Foreskin keratinocyte (primary cell): ENCODE measurements at places on chromosomes 1 and 21.

- DNase-seq, result no peak
Observed at GRCh38 chr1:53652441-53653199, 86.3 kb downstream of the GLIS1 start.

GRCh38 chr1:115669002-115669673 is 27.4 kb downstream of the VANGL1 start:
- peak; percentile 84 for DNase-seq

- no peak for DNase-seq
Observed at GRCh38 chr21:32602099-32602498, 10.1 kb downstream of the CFAP298 start.

DNA sequence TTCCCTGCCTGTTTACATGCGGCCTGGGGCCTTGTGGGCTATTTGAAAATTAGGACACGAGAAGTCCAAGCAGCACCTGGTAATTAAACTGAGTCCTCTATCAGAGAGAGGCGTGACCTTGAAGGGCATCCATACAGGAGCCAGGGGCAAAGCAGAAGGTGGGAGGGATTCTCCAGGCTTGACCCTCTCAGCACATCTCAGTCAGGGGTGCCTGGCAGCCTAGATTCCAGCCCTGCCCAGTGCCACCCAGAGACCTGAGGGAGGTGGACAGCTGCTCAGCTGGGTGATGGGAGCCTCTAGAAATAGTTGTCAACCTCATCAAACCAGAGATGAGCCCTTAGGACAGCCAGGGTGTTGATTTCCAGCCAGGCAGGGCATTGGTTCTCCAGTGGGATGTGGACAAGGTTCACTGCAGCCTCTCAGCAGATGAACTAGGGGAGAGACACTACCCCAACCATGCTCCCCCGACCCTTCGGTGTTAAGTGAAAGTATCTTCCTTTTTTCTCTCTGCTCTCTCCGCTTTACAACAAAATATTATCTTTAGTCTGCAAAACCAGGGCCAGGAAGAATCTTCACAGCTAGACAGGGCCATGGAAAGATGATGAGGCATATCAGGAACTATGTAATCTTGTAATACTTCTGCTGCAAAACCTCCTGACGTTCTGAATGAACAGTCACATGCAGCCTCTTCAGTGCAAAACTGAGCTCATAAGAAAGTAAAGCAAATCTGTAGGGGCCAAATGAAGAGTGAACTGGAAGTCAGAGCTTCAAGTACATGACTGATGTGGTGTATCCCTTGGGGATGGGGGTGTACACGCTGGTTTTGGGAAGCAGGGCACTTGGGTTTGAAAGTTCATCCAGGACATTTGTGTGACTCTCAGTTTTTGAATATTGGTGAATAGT is 35.9 kb upstream of the ATP5PO start:
- DNase-seq, result no peak

DNA sequence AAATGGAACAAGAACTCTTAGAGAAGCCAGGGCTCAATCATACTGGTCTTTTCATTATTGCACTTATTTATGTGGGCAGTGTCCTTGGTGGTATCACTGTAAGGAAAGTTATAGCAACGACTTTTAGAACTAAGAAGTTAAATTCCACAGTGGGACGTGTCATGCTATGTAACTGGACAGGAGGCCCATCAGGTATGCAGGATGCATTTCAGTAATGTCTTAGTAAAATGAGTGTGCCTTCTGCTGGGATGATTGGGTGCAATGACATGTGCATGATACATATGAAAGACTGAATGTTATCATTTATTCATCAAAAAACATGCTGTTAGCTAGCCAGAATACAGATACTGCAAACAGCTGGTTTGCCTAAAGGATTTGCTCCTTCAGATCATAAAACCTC is 6.9 kb upstream of the ATP1B1 start:
- no peak for DNase-seq

DNA sequence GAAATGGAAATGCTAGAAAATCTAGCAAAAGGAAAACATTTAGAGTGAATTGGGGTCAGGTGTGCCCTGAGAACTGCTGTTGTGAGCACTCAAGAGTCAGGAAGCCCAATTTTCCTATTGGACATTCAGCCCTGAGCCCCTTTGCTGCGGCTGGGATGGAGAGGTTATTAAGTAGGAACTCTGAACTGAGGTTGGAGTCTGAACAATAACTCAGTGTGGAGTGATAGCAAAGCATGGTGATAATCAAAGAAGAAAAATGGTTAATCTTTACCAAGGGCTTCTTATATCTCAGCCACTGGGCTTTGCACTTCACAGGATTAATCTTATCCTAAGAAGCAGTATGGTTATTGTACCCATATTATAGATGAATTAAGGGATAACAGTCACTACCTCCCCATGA is 52.0 kb downstream of the TMCO4 start:
- DNase-seq, result no peak

DNA sequence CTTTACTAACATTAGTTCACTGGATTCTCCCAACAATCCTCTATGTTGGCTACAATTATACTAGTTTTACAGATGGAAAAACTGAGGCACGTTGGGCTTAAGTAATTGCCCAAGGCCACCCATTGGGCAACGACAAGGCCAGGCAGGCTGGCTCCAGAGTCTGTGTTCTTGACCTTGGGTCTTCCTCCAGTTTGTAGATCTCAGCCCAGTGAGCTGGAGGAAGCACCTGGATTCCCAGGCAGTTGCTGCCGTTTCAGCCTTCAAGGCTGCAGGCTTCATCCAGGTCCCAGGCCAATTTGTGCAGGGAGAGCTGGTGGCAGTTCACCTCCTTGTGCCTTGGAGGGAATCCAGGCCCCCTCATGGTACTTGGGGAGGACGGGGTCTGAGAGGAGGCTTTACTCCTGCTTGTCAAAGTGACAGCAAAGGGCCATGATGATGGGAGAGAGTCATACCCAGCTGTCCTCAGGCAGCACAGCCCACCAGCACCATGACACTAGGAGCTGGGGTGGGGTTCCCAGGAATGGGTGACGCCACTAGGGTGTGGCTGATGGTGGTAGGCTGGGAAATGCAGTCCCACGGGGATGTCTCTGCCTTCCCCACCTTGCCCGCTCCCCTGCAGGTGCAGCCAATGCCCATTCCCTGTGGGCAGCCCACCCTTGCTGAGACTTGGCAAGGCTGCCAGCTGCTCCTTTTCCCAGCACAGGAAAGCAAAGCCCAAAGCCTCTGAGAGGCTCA is 27.1 kb downstream of the PKP1 start:
- no peak for DNase-seq

- DNase-seq, result no peak
Observed at GRCh38 chr1:117810553-117810952, 118.9 kb downstream of the GDAP2 start.
